ENCODE measurements at places on chromosomes 6 and 20.
A peak's percentile ranks its signal among the peaks of the same experiment; 100 is the strongest.

DNA sequence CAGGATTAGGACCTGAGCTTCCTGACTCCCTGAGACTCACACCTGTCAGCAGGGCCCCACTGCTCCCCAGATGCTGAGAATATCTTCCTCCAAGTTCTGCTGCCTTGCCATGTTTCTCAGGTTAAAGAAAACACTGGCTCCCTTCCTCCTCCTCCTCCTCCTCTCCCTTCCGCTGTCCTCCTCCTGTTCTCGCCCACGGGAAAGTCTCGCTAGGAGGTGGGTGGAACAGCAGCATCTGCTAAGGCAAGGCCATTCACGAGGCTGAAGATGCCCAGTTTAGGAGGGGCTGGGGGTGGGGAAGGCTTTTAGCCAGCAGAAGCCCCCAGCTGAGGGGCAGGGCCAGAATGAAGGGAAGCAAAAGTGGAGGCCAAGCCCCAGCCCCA, 23.8 kb downstream of the KCNK15 start:
- DNase-seq, result no peak

DNA sequence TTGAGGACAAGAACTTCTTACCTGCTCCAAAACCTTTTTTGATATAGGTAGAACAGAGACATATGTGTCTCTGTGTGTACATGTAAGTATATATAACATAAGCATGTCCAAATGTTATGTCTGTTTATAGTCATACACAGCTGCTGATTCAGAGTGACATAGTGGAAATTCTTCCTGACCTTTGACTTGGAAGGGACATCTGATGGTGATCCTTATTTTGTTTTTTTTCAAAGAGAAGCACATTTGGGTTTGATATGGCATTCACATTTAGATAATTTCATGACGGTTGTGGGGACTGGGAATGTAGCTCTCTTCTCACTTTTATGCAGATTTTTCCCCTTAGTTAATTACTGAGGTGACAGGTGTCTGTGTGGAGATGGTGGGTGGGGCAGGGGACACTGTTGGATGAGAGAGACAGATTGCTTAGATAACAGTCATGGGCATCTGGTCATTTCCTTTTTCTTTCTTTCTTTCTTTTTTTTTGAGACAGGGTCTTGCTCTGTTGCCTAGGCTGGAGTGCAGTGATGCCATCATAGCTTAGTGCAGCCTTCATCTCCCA, 39.0 kb downstream of the FARS2 start:
- no peak for DNase-seq

DNA sequence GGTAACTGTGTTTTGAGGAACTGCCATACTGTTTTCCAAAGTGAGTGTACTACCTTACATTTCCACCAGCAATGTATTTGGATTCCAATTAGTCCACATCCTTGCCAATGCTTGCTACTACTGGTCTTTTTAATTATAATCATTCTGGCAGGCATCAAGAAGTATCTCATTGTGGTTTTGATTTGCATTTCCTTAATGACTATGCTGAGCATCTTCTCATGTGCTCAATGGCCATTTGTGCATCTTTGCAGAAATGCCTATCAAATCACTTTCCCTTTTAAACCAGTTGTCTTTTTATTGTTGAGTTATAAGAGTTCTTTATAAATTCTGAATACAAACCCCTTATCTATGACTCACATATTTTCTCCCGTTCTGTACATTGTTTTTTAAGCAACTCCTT, 75.9 kb downstream of the ATG5 start:
- no peak for DNase-seq

DNA sequence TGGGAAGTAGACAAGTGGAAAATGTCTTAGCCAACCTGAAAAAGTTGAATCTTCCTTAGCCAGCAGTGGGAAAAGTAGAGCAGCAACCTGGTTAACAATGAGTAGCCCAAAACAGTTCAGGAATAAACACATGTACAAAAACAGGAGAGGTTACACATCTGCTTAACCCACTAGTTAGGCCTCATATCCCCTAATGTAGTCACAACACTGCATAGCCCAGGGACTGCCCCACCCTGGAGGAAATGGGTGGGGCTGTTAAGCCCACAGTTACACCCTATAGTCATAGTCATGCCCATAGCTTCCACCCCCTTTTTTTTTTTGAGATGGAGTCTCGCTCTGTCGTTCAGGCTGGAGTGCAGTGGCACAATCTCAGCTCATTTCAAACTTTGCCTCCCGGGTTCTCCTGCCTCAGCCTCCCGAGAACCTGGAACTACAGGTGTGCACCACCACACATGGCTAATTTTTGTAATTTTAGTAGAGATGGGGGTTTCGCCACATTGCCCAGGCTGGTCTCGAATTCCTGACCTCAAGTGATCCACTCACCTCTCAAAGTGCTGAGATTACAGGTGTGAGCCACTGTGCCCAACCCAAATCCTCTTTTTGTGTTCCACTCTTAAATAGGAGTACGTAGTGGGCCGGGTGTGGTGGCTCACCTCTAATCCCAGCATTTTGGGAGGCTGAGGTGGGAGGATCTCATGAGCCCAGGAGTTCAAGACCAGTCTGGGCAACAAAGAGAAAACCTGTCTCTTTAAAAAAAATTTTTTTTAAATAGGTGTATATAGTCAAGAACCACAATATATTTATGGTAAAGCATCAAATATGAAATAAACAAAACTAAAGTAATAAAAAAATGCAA, 24.5 kb downstream of the ILRUN start:
- DNase-seq, result no peak

DNA sequence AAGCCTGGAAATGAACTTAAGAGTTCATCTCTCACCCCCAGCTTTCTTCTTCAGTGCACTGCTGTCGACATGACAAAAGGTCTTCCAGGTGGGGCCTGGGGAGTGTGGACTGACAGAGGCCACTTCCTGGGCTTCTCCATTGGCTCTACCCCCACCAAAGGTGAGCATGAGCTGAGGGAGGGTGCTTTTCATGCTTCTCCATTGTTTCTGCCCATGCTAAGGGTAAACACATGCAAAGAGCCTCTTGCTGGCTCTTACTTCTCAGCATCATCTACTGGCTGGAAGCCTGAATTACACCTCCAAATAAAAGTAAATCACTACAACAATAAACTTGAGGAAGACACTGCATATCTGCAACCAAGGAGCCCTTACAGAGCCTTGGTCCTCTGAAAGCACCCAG, 227.2 kb downstream of the EPM2A start:
- DNase-seq, result no peak

GRCh38 chr6:106574741-106575458, 54.4 kb downstream of the RTN4IP1 start:
- DNase-seq, result peak; percentile 88

DNA sequence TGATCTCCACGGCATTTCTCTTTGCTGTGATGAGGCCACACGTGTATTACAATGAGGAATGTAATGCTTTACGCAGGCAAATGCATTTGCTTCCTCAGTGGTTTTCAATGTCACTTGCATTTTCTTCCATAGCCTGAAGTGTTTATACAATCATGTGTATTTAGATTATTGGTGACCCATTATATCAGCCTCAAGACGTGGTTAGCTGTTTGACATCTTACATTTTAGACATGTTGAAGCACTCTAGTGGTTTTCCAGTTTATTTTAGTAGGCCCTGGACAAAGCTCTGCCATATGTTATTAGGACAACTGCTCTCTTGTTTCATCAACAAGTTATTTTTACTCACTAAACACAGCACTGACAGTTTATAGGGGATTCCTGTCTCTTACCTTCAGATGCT, 200.4 kb downstream of the UTRN start:
- no peak for DNase-seq

- no peak for DNase-seq
Observed at GRCh38 chr20:62570897-62571668, 71.2 kb upstream of the SLCO4A1 start.

DNA sequence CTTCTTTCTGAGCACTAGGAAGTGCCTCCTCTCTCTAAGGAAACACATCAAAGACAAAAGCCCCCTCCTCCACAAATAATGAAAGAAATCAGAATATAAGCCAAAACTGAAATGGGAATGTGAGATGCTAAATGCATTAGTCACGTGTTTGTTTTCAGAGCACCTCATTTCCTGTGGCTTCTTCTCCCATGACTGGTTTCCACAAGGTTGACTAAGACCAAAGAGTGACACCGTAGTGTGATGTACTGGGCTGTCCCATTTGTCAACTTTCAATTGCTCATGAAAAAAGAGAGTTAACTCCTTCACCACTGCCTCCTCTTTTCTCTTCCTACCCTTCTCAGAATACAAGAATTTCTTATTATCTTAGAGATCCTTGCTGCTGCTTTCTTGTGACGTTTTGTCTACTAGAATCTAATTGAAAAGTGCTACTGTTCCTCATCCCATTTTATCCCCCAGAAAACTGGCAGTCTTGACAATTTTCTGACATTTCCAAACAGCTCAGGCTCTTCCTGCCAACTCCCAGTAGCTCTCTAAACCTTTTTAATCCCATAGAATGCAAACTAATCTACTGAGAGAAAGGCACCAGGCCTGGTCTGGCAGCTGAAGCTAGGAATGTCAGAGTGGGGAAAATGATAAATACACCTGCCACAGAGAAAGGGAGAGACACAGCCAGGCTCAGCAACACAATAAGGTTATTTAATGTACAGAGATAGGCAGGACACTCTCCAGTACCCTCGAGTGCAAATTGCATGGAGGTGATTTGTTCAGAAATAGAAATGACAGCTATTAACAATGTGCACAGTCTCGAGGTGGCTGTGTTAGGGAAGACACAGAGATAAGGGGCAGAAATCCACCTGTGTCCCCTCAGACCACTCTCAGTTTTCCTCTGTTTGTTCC, 671.7 kb upstream of the NRSN1 start:
- peak; percentile 20 for DNase-seq

- no peak for DNase-seq
Observed at GRCh38 chr6:158634695-158635426, 9.7 kb downstream of the DYNLT1 start.

DNA sequence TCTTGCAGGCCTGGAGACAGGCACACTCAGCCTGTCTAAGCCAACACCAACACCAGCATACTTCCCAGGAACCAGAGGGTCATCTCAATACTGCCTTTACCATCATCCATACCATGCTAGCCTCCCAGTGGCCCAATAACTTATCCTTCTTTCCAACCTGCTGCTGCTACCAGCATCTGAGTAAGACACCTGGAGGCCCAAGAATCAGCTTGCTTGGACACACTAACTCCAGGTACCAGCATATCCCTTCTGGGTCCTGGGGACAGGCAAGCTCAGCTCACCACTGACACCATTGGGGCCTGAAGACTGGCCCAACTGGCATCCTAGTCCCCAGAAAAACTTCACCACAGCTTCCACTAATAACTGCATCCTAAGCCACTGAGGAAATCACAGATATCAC, 205.3 kb downstream of the CD109 start:
- DNase-seq, result no peak

GRCh38 chr6:170286246-170286933, 4.5 kb downstream of the DLL1 start:
- peak; percentile 90 for DNase-seq

GRCh38 chr6:170130201-170130621, 160.7 kb downstream of the DLL1 start:
- DNase-seq, result no peak

- DNase-seq, result no peak
Observed at GRCh38 chr6:110201151-110201884, 21.1 kb downstream of the CDC40 start.

Data from LHCN-M2 (cell line).